ENCODE measurements at places on chromosomes 7 and 10. TPM values are rescaled to one million over a fixed set of nuclear protein-coding genes. Genes with fewer than 3 reads are reported as not detected.

DNA sequence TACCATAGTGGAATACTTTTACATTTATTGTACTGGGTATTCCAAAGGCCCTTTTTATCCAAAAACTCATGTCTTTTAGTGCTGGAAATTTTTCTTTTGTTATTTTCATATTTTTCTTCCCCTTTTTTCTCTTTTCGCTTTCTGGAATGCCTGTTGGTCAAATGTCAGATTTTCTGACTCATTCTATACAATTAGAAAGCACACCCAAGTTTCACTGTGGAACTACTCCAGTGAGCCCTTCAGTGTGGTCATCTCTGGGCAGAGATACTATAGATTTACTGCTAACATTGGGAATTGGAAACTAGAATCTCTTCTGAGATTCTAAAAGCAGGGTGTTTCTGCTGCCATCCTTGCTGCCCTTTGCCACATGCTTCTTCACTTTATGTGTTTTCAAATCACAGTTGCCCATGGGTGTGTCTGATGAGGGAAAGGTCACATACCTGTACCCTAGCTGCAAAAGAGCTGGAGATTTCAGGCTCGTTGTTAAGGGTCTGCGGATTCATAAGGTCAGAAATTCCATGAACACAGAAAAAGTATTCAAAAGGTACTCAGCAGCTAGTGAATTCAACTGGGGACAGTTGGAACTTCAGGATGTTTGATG is 5.6 kb upstream of the WASL start:
- no peaks in the 10 kb centered on the region for H3K27me3 ChIP-seq
- H3K36me3 ChIP-seq: no peaks in the 10 kb centered on the region
- DNase-seq: no peak
- peaks cover 3% of the 10 kb centered on the region for H3K4me1 ChIP-seq

GRCh38 chr10:12563489-12563888 is 214.1 kb downstream of the CAMK1D start:
- H3K27ac ChIP-seq: no peak overlapping the region
- no peak overlapping the region for H3K4me3 ChIP-seq
- no peaks in the 10 kb centered on the region for H3K36me3 ChIP-seq
- no peak for DNase-seq
- no peaks in the 10 kb centered on the region for H3K4me1 ChIP-seq

DNA sequence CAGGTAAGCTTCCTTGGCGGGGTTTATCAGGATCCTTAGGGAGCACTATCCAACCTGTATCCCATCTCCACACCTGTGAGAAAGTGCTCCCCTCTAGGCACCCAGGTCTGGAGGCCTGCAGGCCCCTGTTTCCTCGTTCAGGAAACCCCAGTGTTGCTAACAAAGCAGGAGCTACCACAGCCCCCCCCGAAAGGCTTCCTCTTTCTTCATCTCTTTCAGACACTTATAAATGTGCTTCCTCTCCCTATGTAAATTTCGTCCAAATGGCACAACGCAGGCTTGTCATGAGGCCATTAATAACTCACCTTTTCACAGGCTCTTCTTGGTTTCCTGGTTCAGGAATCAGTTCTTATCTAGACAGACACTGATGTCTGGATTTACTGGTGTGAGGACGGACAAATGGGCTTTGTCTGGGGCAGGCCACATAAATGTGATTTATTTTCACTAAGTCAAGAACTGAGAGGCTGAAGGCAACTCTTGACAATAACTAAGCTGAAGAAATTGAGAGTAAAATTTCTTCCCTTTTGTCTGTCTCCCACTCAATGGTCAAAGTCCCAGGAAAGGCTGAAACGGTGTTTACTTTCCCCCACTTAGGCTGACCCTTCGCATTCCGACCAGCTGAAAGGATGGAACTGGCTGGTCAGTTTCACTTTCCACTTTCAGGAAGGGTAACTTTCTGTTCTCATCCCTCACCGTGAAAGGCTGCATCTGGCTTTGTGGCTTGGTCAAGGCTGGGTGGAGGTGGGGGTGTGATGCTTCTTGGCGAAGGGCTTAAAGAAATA is 46.8 kb downstream of the PIK3AP1 start:
- no peaks in the 10 kb centered on the region for H3K4me1 ChIP-seq
- no peaks in the 10 kb centered on the region for H3K36me3 ChIP-seq
- no peak for DNase-seq
- no peak overlapping the region for H3K27ac ChIP-seq
- H3K4me3 ChIP-seq: no peak overlapping the region

DNA sequence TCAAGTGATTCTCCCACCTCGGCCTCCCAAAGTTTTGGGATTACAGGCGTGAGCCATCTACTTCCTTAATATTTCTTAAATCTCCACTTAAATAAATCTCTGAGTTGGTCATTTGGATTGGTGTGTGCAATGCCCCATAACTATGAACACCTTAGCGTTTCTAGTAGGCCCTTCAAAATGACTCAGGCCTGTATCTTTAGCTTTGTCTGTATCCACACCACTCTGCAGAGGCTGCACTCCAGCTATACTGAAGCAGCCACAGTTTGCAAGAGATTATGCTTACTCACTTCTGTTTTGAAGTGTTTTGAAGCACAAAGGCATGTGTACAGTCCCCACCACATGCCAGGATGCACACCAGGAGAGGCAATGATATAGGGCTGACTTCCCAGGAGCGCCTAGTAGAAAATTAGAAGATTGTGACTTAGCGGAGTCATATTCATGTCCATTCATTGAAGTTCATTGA is 2.4 kb upstream of the ST7 start:
- H3K4me1 ChIP-seq: peaks cover 25% of the 10 kb centered on the region
- H3K36me3 ChIP-seq: no peaks in the 10 kb centered on the region
- no peak overlapping the region for H3K4me3 ChIP-seq
- no peak overlapping the region for H3K27ac ChIP-seq
- no peaks in the 10 kb centered on the region for H3K27me3 ChIP-seq

GRCh38 chr7:28225576-28225975 is 45.0 kb upstream of the JAZF1 start:
- H3K36me3 ChIP-seq: no peaks in the 10 kb centered on the region
- H3K27ac ChIP-seq: no peak overlapping the region
- H3K4me3 ChIP-seq: no peak overlapping the region
- no peaks in the 10 kb centered on the region for H3K4me1 ChIP-seq
- DNase-seq: no peak

DNA sequence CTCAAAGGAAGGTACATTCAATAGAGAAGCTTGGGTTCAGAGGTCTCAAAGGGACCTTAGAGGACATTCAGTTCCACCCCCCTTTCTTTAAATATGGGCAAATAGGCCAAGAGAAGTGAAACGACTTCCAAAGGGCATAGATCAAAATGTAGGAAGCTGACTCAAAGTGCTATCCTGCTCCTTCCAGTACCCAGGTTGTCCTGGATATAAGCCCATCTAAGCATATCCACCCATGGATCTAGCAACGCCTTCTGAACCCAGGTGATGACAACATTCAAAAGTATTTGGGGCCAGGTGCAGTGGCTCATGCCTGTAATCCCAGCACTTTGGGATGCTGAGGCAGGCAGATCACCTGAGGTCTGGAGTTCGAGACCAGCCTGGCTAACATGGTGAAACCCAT is 5.3 kb downstream of the ATXN7L1 start:
- H3K4me3 ChIP-seq: no peak overlapping the region
- peaks cover 29% of the 10 kb centered on the region for H3K4me1 ChIP-seq
- peaks cover 20% of the 10 kb centered on the region for H3K36me3 ChIP-seq
- no peaks in the 10 kb centered on the region for H3K27me3 ChIP-seq

- peaks cover 67% of the 10 kb centered on the region for H3K4me1 ChIP-seq
- peak overlapping the region; percentile 30 for H3K27ac ChIP-seq
- no peaks in the 10 kb centered on the region for H3K27me3 ChIP-seq
- no peaks in the 10 kb centered on the region for H3K36me3 ChIP-seq
These were observed 4.5 kb downstream of the GLCCI1 start for GRCh38 chr7:7972922-7973594.

GRCh38 chr7:26633557-26633956 is 230.8 kb downstream of the SKAP2 start:
- H3K4me3 ChIP-seq: no peak overlapping the region
- no peaks in the 10 kb centered on the region for H3K27me3 ChIP-seq
- H3K36me3 ChIP-seq: no peaks in the 10 kb centered on the region
- H3K4me1 ChIP-seq: no peaks in the 10 kb centered on the region

DNA sequence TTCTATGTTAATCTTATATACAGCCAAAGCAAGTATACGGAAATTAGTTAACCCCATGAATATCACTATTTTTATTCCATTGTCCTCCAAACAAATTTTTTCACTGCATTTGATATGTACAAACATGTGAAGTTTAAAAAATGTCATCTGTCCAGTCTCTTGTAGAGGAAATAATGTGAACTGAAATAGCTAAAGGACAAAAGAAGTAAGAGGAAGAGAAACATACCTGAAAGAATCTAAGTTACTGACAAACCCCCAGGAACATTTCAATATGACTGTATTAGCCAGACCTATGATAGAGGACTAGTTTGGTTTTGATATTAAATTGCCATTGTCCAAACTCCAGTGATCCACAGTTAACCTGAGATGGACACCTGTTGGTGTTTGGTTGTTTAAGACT is 80.6 kb downstream of the NRCAM start:
- H3K27ac ChIP-seq: no peak overlapping the region
- H3K4me3 ChIP-seq: no peak overlapping the region
- H3K27me3 ChIP-seq: no peaks in the 10 kb centered on the region
- no peaks in the 10 kb centered on the region for H3K4me1 ChIP-seq
- H3K36me3 ChIP-seq: no peaks in the 10 kb centered on the region

DNA sequence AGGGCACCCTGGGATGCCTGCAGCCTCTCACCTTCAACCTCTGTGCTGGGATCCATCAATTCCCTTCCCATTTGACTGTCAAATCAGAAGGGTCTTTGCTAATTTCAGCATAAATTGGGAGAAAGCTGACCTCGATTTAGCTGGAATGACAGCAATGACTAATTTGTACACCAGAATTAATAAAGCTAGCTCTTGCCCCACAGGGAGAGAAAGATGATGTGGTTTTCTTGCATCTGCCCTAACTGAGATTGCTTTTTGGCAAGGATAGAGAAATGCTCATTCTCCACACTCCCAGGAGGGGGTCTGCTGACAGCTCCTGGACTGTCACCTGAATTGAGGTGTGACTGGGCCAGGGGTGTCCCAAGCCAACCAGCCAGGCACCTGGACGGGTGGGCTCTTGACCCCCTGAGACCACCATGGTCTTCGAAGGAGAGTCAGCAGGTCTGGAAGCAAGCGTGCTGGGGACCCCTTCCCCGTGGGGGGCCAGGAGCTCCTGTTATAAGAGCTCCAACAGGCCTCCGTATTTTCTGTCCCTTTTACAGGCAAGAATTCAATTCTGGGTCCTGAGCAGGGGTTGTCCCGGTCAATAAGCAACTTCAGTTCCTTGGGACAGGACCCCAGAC is 42.1 kb downstream of the RBM17 start:
- peaks cover 22% of the 10 kb centered on the region for H3K4me1 ChIP-seq
- no peak for DNase-seq
- no peaks in the 10 kb centered on the region for H3K36me3 ChIP-seq

DNA sequence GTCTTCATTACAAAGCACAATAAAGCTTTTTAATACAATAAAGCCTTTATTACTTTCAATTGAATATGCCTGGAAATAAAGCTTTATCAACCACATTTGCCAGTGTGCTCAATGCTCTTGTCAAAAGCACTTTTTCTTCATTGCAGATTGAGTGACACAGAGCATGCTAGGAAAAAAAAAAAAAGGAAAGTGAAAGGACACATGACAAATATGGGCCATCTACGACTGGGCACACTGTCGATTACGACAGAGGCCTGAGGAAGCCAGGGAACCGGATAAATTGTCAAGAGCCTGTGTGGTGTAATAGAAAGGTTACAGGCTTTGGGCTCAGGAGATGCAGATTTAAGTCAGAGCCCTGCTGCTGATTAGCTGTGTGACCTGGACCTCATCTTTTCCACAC is 84.8 kb upstream of the LRGUK start:
- no peaks in the 10 kb centered on the region for H3K4me1 ChIP-seq
- H3K27me3 ChIP-seq: no peaks in the 10 kb centered on the region
- DNase-seq: no peak
- H3K4me3 ChIP-seq: no peak overlapping the region
- H3K36me3 ChIP-seq: no peaks in the 10 kb centered on the region
- no peak overlapping the region for H3K27ac ChIP-seq

- no peaks in the 10 kb centered on the region for H3K4me1 ChIP-seq
- H3K27me3 ChIP-seq: no peaks in the 10 kb centered on the region
- DNase-seq: no peak
- no peak overlapping the region for H3K27ac ChIP-seq
These were observed 86.0 kb upstream of the NOBOX start for GRCh38 chr7:144489504-144489903.

GRCh38 chr10:62390497-62391176 is 16.5 kb downstream of the ZNF365 start:
- no peak for DNase-seq
- H3K27ac ChIP-seq: no peak overlapping the region
- peaks cover 4% of the 10 kb centered on the region for H3K4me1 ChIP-seq
- H3K36me3 ChIP-seq: peaks cover 5% of the 10 kb centered on the region
- no peak overlapping the region for H3K4me3 ChIP-seq
- H3K27me3 ChIP-seq: no peaks in the 10 kb centered on the region

- no peak overlapping the region for H3K27ac ChIP-seq
- H3K36me3 ChIP-seq: peaks cover 18% of the 10 kb centered on the region
- H3K4me1 ChIP-seq: no peaks in the 10 kb centered on the region
- H3K27me3 ChIP-seq: no peaks in the 10 kb centered on the region
- DNase-seq: no peak
- no peak overlapping the region for H3K4me3 ChIP-seq
These were observed 45.1 kb upstream of the LRRC4 start for GRCh38 chr7:128076196-128076795.

GRCh38 chr7:22640269-22640668 is 86.7 kb upstream of the IL6 start:
- H3K4me1 ChIP-seq: no peaks in the 10 kb centered on the region
- H3K4me3 ChIP-seq: no peak overlapping the region
- H3K27me3 ChIP-seq: no peaks in the 10 kb centered on the region
- no peak for DNase-seq
- H3K36me3 ChIP-seq: no peaks in the 10 kb centered on the region

GRCh38 chr10:34742456-34742855 is 72.6 kb downstream of the PARD3 start:
- no peaks in the 10 kb centered on the region for H3K36me3 ChIP-seq
- no peak overlapping the region for H3K27ac ChIP-seq
- no peak overlapping the region for H3K4me3 ChIP-seq
- DNase-seq: no peak
- no peaks in the 10 kb centered on the region for H3K27me3 ChIP-seq

GRCh38 chr10:131424836-131425491 is 113.4 kb upstream of the TCERG1L start:
- H3K4me3 ChIP-seq: no peak overlapping the region
- H3K27ac ChIP-seq: no peak overlapping the region
- no peaks in the 10 kb centered on the region for H3K4me1 ChIP-seq
- H3K36me3 ChIP-seq: no peaks in the 10 kb centered on the region

UNCX gene
- total RNA-seq: not detected

KNDC1 gene
- total RNA-seq: 1.1 TPM

ZNF239 gene
- total RNA-seq: 0.81 TPM

TMEM176A gene
- not detected for total RNA-seq

PPP1R3C gene
- total RNA-seq: not detected

STRIP2 gene
- 1.7 TPM for total RNA-seq

Measured in CD4-positive, CD25-positive, alpha-beta regulatory T cell (primary cell).